ENCODE measurements at places on chromosomes 6 and 20.

DNA sequence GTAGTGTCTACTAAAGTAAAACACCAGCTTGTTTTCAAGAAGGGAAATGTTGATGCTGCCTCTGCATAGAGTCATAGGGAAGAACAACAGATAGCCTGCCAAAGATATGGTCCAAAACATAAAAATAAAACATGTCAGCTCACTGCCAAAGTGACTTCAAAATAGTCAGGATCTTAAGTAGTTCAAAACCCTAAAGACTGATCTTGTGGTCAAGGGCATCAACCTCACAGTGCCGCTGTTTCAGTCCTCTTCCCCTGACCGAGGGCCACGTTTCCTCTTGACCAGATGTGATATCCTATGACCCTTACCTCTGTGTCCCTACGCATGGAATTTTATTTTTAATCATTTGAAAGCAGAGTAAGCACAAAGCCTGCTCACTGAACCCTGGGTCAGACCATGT, 104.2 kb upstream of the CNKSR3 start:
- DNase-seq = no peak

- DNase-seq = no peak
These were observed 38.5 kb upstream of the OGFRL1 start for GRCh38 chr6:71250099-71250602.

- no peak for DNase-seq
These were observed 67.7 kb upstream of the PTPN1 start for GRCh38 chr20:50442512-50442911.

GRCh38 chr6:148533309-148534107, 190.9 kb downstream of the SASH1 start:
- DNase-seq = no peak

- DNase-seq = no peak
These were observed 417.7 kb upstream of the JAG1 start for GRCh38 chr20:11091511-11091910.

DNA sequence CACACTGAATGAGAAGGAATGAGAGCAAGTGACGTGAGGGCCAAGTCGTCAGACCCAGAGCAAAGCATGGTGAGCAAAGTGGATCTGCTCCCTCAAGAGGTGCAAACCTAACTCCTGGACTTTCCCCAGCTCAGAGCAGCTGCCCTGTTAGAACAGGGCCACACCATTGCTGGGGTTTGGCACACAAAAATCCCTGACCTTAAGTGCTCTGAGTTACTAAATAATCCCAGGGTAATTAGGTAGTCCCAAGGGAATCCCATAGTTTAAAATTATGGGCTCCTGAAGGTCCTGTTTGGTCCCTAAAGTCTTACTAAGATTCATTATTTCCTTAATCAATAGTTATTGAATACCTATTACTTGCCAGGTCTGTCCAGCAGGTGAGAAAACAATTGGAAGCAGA, 165.1 kb upstream of the TNFAIP3 start:
- no peak for DNase-seq

- no peak for DNase-seq
These were observed 53.4 kb upstream of the TBXT start for GRCh38 chr6:166221040-166221439.

DNA sequence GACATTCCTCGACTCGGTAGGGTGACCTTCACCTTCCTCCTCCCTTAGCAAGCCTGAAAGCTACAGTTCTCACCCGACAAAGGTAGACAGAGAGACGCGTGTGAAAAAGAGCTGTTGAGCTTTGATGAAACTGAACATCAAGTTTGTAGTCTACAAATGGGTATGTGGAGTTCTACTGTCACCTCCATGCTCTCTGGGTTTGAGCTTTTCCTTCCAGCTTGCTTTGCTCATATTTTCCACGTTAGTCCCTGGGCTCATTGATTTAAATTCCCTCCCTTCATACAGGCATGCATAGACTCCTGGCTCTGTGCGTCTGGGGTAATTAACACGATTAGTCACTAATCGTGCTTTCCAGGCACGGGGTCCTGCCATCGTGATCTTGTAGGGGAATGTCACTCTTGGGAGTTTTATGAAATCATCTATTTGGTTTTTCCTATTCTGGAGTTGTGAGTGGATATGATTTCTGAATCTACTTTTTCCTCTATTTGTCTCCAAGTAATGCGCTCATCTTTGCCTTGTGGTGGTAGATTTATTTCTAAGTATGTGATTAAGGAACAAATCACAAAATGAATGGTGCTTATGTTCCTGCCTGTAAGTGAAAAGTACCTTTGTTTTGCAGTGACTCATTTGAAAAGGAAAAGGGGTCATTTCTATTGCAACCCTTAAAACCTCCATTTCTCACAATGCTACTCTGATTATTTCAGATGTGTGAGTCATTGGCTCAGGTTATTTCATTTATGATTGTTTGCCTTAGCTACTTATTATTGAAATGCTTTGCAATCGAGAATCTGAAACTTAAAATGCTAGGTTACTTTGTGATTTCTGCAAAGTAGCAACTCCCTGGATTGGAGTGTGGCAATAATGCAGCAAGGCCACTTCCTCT, 154.6 kb downstream of the ZDHHC14 start:
- DNase-seq = no peak

- DNase-seq = no peak
These were observed 7.4 kb upstream of the TJAP1 start for GRCh38 chr6:43469947-43470346.

DNA sequence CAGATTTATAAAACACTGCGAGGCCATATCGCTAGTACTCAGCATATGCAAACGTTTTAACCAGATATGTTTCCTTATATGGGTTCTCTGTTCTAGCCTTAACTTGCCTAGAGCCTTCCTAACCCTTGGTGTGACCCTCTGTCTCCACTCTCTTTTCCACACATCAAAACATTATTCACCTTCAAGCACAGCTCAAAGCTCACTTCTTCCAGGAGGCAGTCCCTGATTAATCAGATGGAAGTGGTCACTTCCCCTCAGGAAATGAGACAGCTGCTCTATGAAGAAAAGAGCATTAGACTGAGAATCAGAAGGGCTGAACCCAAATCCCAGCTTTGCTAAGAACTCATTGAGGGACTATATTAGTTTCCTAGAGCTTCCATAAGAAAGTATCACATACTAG, 39.8 kb upstream of the SLC17A4 start:
- no peak for DNase-seq

GRCh38 chr6:105746509-105746908, 339.6 kb upstream of the PRDM1 start:
- no peak for DNase-seq

- DNase-seq = no peak
These were observed 493.7 kb downstream of the BTBD3 start for GRCh38 chr20:12411246-12411940.

GRCh38 chr6:157673596-157673995, 149.4 kb upstream of the SNX9 start:
- DNase-seq = no peak

DNA sequence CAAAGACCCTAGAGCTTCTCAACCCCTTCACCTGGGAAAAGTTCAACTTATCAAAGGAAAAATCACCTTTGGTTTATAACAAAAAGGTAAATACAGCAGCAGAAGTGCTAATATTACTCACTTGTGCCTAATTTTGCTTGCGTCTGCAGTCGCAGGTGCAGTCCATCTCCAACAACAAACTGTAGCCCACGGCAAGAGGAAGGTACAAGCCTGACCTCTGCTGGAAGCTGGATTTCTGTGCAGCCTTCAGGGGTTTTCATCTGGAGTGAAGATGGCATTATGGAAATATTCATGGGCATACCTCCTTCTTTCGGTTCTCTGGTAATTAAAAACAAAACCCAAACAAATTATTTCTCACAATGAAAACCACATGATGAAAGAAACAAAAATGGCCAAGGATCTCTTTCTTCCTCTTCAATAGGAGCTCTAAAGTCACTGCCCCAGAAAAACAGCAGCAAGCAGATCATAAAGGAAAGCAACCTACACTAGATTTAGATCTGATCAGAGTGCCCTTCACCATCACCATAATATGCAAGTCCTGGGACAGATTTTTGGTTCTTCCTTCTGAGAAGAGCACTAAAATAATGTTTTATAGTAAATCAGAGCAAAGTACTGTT, 7.8 kb downstream of the UBE3D start:
- no peak for DNase-seq

GRCh38 chr6:9520417-9521151, 894.3 kb downstream of the TFAP2A start:
- DNase-seq = no peak

- no peak for DNase-seq
These were observed 159.2 kb upstream of the C6orf118 start for GRCh38 chr6:165468340-165469235.

DNA sequence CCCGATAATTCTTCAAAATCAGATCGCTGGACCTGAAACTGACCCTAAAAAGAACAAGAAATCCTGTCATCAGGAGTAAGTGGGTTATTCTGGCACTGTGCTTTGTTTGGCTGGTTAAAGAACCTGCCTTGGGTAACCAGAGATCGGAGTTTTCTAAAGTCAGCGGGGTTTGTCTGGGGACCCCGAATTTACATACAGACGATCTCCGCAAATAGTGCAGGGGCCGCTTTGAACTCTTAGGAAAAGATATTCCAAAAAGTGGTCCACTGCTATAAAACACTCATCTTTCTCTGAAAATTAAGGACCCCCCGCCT, 33.0 kb upstream of the BTN3A2 start:
- DNase-seq = no peak

GRCh38 chr6:7431313-7431673, 41.7 kb downstream of the RIOK1 start:
- no peak for DNase-seq

DNA sequence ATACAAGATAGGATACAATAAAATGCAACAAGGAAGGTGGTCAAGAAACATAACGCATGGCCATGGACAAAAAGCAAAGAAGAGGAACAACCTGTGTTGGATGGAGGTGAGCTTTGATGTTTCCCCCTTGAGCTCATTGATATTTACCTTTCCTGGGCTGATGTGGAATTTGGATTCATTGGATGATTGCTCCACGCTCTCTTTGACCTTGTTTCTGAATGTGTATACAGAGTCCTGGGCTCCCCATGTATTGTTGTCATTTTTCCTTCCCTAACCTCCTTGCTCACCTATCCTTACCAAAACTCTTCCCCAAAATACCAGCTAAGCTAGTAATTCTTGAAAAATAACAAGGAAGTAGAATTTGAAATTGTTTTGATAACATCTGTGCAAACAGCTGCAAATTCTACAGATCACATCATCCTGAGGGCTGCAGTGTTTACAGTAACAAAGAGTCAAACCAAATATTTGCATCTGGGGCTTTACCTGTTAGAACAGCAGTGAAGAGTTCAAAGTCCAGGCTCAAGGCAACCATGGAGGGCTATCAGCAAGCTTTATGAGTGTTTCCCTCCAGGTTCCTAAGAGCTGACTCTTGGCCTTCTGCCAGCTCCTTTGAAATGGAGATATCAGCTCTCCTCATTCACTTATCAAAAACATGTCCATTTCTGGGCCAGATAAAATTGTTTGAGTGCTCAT, 214.3 kb upstream of the MARCKS start:
- no peak for DNase-seq

DNA sequence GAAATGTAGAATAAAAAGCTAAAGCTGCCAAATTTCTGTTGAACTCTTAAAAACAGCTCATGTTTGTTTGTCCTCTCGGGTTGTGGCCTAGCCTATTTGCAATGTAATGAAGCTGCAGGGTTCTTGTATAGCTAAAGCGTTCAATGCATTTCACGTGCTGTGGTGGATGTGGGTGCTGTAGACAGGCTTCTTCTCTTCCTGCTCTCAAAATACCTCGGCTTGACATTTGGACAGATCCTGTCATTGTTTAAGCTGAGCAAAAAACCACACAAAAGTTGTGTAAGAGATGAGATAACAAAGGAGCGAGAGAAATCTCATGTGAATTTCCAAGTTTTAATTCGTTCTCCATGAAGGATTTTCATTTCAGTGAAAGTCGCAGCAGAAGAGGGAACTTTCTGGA, 196.3 kb upstream of the UST start:
- no peak for DNase-seq

DNA sequence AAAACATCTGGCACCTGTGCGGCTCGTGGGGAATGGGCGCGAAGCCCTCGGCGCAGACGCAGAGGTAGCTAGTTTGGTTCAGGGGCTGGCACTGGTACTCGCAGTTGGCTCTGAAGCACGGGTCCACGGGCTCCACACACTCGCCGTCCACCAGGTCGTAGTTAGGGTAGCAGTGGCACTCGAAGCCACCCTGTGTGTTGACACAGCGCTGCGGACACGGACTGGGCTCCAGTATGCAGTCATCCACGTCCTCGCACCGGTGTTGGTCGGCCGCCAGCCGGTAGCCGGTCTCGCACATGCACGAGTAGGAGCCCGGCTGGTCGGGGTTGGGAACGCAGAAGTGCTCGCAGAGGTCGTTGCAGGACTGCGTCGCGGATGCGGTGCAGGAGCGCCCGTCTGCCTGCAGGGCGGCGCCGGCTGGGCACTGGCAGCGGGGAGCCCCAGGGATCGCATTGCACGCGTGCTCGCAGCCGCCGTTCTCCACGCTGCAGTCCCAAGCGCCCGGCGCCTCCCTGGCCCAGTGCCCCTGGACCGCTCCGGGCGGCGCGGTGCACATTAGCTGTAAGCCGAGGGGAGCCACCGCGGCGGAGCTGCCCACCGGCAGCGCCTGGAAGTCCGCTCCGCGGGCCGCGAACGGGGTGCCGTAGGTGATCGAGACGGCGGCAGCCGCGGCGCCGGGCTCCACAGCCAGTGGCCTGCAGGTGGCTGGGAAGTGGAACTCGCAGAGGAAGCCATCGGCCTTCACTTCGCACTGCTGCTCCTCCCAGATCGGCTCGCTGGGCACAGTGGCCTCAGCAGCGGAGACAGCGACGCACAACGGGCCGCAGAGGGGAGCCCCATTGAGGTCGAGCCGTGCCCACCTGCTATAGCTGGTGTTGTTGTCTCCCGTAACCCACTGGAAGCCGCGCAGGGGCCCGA, 930 bp downstream of the THBD start:
- no peak for DNase-seq

DNA sequence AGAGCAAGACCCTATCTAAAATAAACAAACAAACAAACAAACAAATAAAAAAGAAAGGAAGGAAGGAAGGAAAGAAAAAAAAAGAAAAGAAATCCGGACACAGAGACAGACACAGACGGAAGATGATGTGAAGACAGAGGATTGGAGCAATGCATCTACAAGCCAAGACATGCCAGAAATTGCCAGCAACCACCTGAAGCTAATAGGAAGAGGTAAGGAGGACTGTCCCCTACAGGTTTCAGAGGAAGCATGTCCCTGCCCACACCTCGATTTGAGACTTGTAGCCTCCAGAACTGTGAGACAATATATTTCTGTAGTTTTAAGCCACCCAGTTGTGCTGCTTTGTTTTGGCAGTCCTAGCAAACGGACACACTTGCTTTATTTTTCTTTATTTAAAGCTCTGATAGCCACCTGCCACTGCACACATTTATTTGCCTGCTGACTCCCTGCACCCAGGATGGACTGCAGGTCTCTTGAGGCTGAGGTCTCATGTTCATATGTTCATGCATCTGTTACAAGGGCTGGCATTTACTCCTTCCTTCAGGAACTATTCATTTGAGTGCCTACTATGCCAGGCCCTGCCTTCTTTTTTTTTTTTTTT, 20.7 kb upstream of the ZMYND8 start:
- DNase-seq = no peak

GRCh38 chr6:11710311-11710761, 68.3 kb downstream of the ADTRP start:
- DNase-seq = peak; percentile 10

Measured in activated CD4-positive, CD25-positive, alpha-beta regulatory T cell (primary cell).